Forelimb muscle (tissue), 1 donor: ENCODE measurements at places on chromosomes 12 and 14. TPM values are rescaled to one million over a fixed set of nuclear protein-coding genes. Genes with fewer than 3 reads are reported as not detected.

Gene LRRC43
- 0.29 TPM for polyA plus RNA-seq

Gene DDIT3
- 12.6 TPM for polyA plus RNA-seq

Gene CAPS2
- 2.1 TPM for polyA plus RNA-seq

Gene KRT82
- polyA plus RNA-seq = not detected

Gene CPSF6
- polyA plus RNA-seq = 52.4 TPM

Gene EMP1
- 117 TPM for polyA plus RNA-seq

Gene TPH2
- not detected for polyA plus RNA-seq

Gene CLEC9A
- polyA plus RNA-seq = 0.37 TPM

Gene DIO3
- 3.1 TPM for polyA plus RNA-seq

Gene GNB3
- polyA plus RNA-seq = 32.4 TPM

Gene BHLHE41
- 2.6 TPM for polyA plus RNA-seq
